CD8-positive, alpha-beta memory T cell (primary cell): ENCODE measurements at places on chromosomes 4 and X. TPM values are rescaled to one million over a fixed set of nuclear protein-coding genes. Genes with fewer than 3 reads are reported as not detected.

The SORBS2 gene
- not detected for total RNA-seq

The TMEM150C gene
- not detected for total RNA-seq

The MID1IP1 gene
- total RNA-seq, result 69.9 TPM

The ARMCX1 gene
- 2.2 TPM for total RNA-seq

The F8A1 gene
- total RNA-seq, result 48.0 TPM

The GPR78 gene
- not detected for total RNA-seq

The FAM184B gene
- total RNA-seq, result 0.02 TPM

The ADH1B gene
- not detected for total RNA-seq

The SHROOM2 gene
- total RNA-seq, result not detected

The ADH5 gene
- 113 TPM for total RNA-seq

The BMX gene
- total RNA-seq, result not detected

The NPY2R gene
- not detected for total RNA-seq

The ETDA gene
- total RNA-seq, result not detected

The PPEF2 gene
- 0.13 TPM for total RNA-seq

The MAGEA12 gene
- not detected for total RNA-seq

The PCDH18 gene
- total RNA-seq, result not detected
